ENCODE measurements at places on chromosomes 12 and 14. TPM values are rescaled to one million over a fixed set of nuclear protein-coding genes. Genes with fewer than 3 reads are reported as not detected.

GALNT8 gene
- polyA plus RNA-seq: not detected

CACNA1C gene
- polyA plus RNA-seq: 0.05 TPM

- no peaks in the 10 kb centered on the region for H3K36me3 ChIP-seq
- H3K27ac ChIP-seq: peak overlapping the region; percentile 87
- H3K4me3 ChIP-seq: peak overlapping the region; percentile 86
- DNase-seq: no peak
- H3K27me3 ChIP-seq: peaks cover 17% of the 10 kb centered on the region
Observed at GRCh38 chr14:54440476-54440872, 700 bp downstream of the CNIH1 start.

AQP2 gene
- not detected for polyA plus RNA-seq

- H3K4me3 ChIP-seq: no peak overlapping the region
- peaks cover 15% of the 10 kb centered on the region for H3K27me3 ChIP-seq
- no peak overlapping the region for H3K27ac ChIP-seq
- H3K36me3 ChIP-seq: no peaks in the 10 kb centered on the region
- no peaks in the 10 kb centered on the region for H3K4me1 ChIP-seq
Observed at GRCh38 chr12:116694653-116695463, 43.0 kb downstream of the SPRING1 start.

OLR1 gene
- polyA plus RNA-seq: not detected

DNA sequence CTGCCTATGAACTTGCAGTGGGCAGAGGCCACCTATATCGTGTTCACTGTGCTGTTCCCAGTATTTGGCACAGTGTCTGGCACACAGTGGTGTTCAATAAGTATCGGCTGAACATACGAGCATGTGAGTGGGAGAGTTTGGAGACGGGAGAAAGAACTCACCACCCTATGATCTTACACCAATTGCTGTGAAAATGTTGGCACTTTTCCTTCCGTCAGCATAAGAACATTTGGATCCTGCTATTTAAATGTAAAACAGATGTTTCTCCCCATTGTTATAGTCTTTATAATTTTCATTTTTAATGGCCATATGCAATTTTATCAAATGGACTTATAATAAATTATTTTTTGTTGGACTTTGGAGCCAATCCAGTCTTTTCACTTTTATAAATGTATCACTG, 144.4 kb downstream of the EFCAB11 start:
- no peaks in the 10 kb centered on the region for H3K4me1 ChIP-seq
- H3K4me3 ChIP-seq: no peak overlapping the region
- H3K36me3 ChIP-seq: no peaks in the 10 kb centered on the region
- H3K27me3 ChIP-seq: peaks cover 2% of the 10 kb centered on the region

- DNase-seq: no peak
- H3K27ac ChIP-seq: no peak overlapping the region
- H3K4me1 ChIP-seq: peaks cover 2% of the 10 kb centered on the region
- H3K36me3 ChIP-seq: peaks cover 11% of the 10 kb centered on the region
- H3K4me3 ChIP-seq: no peak overlapping the region
Observed at GRCh38 chr12:120024193-120024592, 35.2 kb downstream of the BICDL1 start.

DNA sequence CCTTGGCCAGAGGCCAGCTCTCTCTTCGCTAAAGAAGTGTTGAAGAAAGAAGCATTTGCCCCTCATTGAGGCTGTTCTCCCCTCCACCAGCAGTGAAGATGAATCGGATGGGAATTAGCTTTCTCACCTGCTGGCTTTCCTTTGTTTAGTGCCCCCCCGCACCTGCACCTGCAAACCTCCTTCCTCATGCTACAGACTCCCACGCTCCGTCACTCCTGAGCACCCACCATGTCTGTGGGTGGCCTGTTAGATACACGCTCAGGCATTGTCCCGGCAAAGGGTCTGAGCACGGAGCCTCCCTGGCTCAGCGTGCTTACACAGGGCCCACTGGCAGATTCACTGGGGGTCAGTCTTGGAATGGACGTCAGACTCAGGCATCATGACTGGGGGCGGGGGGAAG, 121.6 kb downstream of the GLT1D1 start:
- H3K4me3 ChIP-seq: no peak overlapping the region
- H3K4me1 ChIP-seq: peaks cover 11% of the 10 kb centered on the region
- no peak for DNase-seq
- H3K27me3 ChIP-seq: peaks cover 13% of the 10 kb centered on the region
- peaks cover 3% of the 10 kb centered on the region for H3K36me3 ChIP-seq

DNAAF2 gene
- polyA plus RNA-seq: 15.4 TPM

RASAL1 gene
- not detected for polyA plus RNA-seq

DNA sequence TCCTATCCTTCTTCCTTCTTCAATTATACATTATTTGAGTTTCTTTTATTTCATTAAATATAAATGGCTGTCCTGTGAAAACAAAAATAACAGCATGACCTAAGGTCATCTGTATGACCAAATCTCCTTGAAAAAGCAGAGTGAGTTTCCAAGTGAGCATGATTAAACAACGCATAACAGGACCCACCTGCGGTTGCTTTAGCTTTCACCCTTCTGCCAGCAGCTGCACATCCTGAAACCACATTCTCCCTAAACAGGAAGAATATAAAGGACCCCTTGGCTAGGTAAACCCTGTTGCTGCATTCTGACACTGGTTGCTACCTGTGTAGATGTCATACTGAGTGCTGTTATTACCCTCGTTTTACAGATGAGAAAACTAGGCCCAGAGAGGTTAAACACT, 42.8 kb upstream of the CPM start:
- no peak overlapping the region for H3K27ac ChIP-seq
- peaks cover 2% of the 10 kb centered on the region for H3K27me3 ChIP-seq
- no peaks in the 10 kb centered on the region for H3K36me3 ChIP-seq

- DNase-seq: no peak
- peaks cover 42% of the 10 kb centered on the region for H3K4me1 ChIP-seq
- H3K27me3 ChIP-seq: peaks cover 13% of the 10 kb centered on the region
- H3K27ac ChIP-seq: peak overlapping the region; percentile 58
- no peak overlapping the region for H3K4me3 ChIP-seq
- peaks cover 26% of the 10 kb centered on the region for H3K36me3 ChIP-seq
Observed at GRCh38 chr12:123940627-123940966, 32.0 kb downstream of the CCDC92 start.

GPR84 gene
- not detected for polyA plus RNA-seq

DNA sequence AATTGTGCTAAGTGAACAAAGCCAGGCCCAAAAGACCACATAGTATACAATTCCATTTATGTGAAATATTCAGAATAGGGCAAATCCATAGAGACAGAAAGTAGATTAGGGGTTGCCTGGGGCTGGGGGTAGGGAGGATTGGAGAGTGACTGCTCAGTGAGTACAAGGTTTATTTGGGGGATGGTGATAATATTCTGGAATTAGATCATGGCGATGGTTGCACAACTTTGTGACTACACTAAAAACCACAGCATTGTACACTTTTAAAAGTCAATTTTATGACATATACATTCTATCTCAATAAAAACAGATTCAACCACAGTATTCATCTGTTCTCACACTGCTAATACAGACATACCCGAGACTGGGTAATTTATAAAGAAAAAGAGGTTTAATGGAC, 68.7 kb upstream of the MAP1LC3B2 start:
- H3K27me3 ChIP-seq: peaks cover 8% of the 10 kb centered on the region
- H3K27ac ChIP-seq: no peak overlapping the region
- H3K36me3 ChIP-seq: no peaks in the 10 kb centered on the region
- DNase-seq: no peak
- no peaks in the 10 kb centered on the region for H3K4me1 ChIP-seq
- no peak overlapping the region for H3K4me3 ChIP-seq

GRCh38 chr14:103619057-103619456, 10.0 kb upstream of the KLC1 start:
- H3K4me3 ChIP-seq: no peak overlapping the region
- no peaks in the 10 kb centered on the region for H3K4me1 ChIP-seq
- DNase-seq: no peak
- no peak overlapping the region for H3K27ac ChIP-seq

DNA sequence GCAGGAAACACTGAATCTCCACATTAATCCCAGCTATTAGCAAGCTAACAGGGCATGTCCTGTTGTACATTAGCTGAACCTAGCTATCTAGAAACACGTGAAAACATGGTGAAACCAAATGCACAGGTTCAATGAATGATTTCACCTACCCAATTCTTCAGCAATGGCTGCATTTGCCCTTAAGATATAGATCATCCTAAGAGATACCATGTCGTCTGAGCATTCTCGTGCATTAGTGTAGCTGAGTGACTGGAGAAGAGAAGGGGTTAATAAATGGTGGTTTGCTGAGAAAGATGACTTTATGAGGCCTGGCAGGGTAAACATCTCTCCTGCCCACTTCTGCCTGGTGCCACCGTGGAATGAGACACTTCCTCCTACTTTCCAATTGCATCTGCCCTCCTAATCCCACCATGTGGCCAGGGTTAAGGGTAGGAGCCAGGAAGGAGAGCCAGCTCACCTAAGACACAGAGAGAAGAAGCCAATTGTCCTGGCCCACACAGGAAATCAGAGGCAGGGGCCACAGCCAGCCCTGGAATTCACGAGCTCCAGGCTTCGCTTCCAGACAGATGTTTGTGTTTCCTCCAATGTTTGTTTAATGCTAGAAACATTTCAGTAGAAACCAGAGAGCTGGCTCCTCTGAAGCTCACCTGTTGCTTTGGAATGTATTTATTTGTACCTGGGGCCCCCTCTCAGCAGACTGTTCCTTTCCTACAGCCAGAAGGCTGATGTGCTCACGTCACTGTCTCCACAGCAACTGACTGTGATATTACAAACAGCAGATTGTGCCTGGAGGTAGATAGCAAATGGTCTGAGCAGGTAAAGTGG, 126.0 kb upstream of the PARP11 start:
- no peak for DNase-seq
- H3K27ac ChIP-seq: no peak overlapping the region
- H3K4me3 ChIP-seq: no peak overlapping the region
- no peaks in the 10 kb centered on the region for H3K36me3 ChIP-seq

DNA sequence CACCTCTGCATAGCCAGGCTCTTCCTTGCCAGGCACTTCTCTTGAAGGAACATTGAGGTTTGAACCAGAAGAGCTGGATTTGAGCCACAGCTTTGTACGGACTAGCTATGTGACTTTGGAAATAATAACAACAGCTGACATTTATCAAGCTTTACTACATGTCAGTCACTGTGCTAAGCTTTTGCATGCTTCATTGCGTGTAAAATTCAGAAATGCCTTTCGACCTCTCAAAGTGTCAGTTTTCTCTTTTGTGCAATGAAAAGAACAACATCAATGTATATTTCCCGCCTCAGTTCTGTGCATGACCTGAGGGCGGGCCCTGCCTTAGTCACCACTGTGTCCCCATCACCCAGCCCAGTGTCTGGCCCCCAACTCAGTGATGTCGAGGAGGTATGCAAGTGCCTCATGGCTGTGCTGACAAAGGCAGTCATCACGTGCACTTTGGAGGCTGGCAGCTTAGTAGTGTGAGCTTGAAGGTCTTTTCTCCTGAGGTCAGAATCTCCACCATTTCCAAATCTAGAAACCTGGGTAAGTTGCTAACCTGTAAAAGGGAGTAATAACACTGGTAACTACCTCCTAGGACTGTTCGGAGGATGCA, 17.9 kb upstream of the AQP2 start:
- no peak overlapping the region for H3K4me3 ChIP-seq
- no peaks in the 10 kb centered on the region for H3K4me1 ChIP-seq
- peaks cover 18% of the 10 kb centered on the region for H3K27me3 ChIP-seq
- H3K27ac ChIP-seq: no peak overlapping the region

CHGA gene
- polyA plus RNA-seq: not detected

BIN2 gene
- 353 TPM for polyA plus RNA-seq

DNA sequence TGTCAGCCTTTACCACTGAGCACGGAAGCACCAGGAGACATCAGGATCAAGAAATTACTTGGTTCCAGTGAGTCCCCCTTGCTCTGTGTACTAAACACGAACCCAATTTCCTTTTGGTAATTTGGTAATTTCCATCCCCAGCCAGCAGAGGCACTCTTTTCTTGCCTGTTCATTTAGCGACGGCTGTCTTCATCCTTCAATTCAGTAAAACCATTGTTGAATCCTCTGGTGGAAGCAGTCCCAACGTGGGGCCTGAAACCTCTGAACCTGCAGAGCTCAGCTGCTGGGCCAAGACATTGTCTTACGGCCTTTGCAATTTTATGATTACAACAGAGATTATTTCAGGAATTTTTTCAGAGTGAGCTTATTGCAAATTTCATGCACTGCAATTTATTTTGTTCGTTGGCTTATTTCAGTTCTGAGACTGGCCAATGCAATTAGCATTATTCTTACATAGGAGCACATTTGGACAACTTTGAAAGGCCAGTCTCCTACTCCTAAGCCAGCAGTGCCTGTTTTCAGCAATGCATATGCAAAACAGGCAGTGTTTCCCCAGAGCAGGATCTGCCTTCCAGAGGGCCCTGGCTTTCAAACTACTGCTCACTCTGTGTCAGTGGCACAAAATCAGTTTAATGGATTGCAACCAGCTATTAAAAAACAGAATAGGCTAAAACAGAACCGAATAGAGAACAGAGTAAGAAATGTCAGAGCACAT, 372.9 kb upstream of the TMEM132C start:
- H3K4me3 ChIP-seq: no peak overlapping the region
- no peaks in the 10 kb centered on the region for H3K4me1 ChIP-seq
- no peaks in the 10 kb centered on the region for H3K36me3 ChIP-seq
- no peaks in the 10 kb centered on the region for H3K27me3 ChIP-seq

DNA sequence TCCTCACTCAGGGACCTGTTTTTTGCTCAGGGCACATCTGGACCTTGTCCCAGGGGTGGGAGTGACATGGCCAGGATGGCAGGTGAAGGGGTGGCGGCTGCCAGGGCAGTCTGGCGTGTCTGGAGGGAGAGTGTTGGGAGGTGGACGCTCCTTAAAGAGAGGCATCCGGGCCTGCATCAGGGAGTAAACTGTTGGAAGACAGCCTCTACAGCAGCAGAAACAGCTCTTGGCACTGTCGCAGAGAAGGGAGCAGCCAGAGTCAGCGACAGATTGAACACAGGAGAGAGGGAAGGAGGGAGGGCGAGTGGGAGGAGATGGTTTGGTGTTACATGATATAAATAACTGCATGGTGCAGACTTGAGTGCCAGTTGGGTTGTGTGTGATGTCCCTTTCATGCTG, 52.8 kb downstream of the IGF1 start:
- no peak overlapping the region for H3K4me3 ChIP-seq
- no peaks in the 10 kb centered on the region for H3K27me3 ChIP-seq
- no peak overlapping the region for H3K27ac ChIP-seq
- H3K4me1 ChIP-seq: no peaks in the 10 kb centered on the region

IKZF4 gene
- polyA plus RNA-seq: not detected

CNIH1 gene
- 61.8 TPM for polyA plus RNA-seq

- peaks cover 13% of the 10 kb centered on the region for H3K4me1 ChIP-seq
- no peak overlapping the region for H3K27ac ChIP-seq
- no peak for DNase-seq
- no peak overlapping the region for H3K4me3 ChIP-seq
- no peaks in the 10 kb centered on the region for H3K27me3 ChIP-seq
Observed at GRCh38 chr12:110345176-110345661, 58.3 kb downstream of the ANAPC7 start.

GRCh38 chr14:45103806-45104205, 19.9 kb downstream of the PRPF39 start:
- no peaks in the 10 kb centered on the region for H3K4me1 ChIP-seq
- H3K4me3 ChIP-seq: no peak overlapping the region
- DNase-seq: no peak
- H3K27me3 ChIP-seq: no peaks in the 10 kb centered on the region
- H3K36me3 ChIP-seq: peaks cover 24% of the 10 kb centered on the region

CAPZA3 gene
- polyA plus RNA-seq: not detected

- H3K4me1 ChIP-seq: peaks cover 57% of the 10 kb centered on the region
- no peak for DNase-seq
- H3K27me3 ChIP-seq: no peaks in the 10 kb centered on the region
- H3K4me3 ChIP-seq: peak overlapping the region; percentile 73
- H3K36me3 ChIP-seq: peaks cover 65% of the 10 kb centered on the region
Observed at GRCh38 chr12:9685915-9686314, 16.4 kb downstream of the CLEC2D start.

MYO1A gene
- not detected for polyA plus RNA-seq

TAS2R30 gene
- not detected for polyA plus RNA-seq
